SJCRH30 (cell line): ENCODE measurements at places on chromosomes 6 and 20.

DNA sequence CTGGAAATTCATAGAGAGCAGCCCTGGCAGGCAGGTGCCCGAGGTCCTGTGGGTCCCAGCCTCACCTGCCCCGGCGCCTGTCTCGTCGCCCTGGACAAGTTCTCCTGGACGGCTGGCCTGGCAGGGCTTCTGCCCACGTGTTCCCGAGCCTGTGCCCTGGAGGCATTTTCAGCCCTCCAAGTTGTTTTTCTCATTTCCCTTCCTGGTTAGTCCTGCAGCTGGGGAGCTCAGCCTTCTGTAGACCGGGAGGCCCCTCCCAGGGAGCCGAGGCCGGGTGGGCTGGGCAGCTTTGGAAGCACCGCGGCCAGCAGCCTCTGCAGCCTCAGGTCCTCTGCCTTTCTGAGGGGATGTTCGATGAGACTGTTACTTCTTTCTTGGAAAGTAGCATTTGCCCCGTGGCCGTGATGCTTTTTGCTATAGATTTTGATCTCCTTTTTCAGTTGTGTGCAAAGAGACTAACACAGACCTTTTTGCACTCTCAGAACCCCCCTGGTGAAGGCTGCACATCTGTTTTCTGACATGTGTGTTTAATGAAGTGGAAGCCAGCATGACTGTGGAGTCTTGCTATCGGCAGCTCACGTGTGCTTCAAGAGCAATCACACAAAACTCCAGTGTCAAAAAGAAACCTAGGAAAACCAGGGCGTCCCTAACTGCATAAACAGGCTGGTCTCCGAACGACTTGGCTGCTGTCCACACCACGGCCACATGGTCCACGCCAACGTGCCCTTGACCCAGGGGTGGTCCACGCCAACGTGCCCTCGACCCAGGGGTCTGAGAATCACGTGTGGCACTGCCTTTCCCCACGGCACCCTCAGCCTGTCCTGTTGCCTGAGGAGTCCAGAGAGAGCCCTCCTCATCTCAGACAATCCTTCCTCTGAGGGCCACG is 207.5 kb downstream of the SMOC2 start:
- peak; percentile 24 for DNase-seq

DNA sequence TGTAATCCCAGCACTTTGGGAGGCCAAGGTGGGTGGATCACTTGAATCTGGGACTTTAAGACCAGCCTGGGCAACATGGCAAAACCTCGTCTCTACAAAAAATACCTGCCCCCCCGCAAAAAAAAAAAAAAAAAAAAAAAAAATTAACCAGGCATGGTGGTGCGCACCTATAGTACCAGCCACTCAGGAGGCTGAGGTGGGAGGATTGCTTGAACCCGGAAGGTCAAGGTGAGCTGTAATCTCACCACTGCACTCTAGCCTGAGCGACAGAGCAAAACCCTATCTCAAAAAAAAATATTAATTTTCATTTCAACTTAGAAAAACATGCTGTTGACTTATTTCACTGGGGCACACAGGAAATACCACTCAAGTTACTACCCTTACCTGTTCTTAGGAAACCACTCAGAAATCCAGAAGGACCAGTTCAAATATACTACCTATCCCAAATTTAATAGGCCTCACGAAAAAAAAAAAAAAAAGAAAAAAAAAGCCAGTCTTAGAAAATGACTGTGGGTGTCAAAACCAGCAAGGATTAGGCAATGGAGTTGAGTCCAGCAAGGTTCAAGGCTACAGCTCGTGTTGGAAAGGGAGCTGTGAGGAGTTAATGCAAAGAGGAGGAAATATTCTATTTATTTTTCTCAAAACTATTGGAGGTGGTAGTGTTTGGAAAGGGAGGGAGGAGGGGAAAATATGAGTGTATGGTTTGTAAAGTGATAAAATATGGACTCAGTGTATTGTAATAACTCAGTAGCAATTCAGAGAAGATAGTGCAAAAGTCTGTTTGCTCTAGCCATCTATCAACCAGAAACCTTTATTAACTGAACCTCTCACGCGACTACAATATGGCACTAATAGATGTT is 33.9 kb upstream of the PIM1 start:
- no peak for DNase-seq

- no peak for DNase-seq
Observed at GRCh38 chr6:101516578-101516977, 123.1 kb downstream of the GRIK2 start.

DNA sequence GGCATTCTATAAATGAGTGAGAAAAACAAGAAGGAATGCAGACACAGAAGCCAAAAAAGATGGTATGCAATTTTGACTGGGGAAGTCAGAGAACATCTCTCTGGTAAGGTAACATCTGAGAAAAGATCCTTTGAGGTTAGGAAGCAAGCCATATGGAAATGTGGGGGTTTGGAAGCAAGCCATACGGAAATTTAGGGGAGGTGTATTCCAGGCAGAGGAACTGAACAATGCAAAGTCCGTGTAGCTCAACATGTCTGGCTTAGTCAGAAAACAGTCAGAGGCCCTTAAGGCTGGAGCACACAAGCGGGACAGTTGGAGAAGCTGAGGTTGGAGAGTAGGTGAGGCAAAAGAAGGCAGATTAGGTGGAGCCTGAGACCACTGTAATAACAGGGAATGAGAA is 35.3 kb downstream of the RALGAPA2 start:
- DNase-seq, result no peak

GRCh38 chr6:124131259-124131658 is 327.6 kb downstream of the NKAIN2 start:
- DNase-seq, result no peak

GRCh38 chr20:64080013-64080812 is at the start of gene OPRL1:
Gene OPRL1 (plus strand): TSS chr20:64080082. CDS start chr20:64092721, 12,639 bp downstream.
- DNase-seq, result no peak

GRCh38 chr6:89924231-89924630 is 30.0 kb downstream of the GJA10 start:
- no peak for DNase-seq

GRCh38 chr6:160792708-160793107 is 90.7 kb downstream of the PLG start:
- peak; percentile 52 for DNase-seq

GRCh38 chr6:155782739-155783459 is 327.3 kb upstream of the NOX3 start:
- DNase-seq, result no peak
